ENCODE measurements at places on chromosomes 16 and 17. TPM values are rescaled to one million over a fixed set of nuclear protein-coding genes. Genes with fewer than 3 reads are reported as not detected.

The MAP3K14 gene
- 2.7 TPM for polyA plus RNA-seq

The SLC16A13 gene
- 0.87 TPM for polyA plus RNA-seq

- no peak for DNase-seq
Measured at GRCh38 chr16:64542152-64542551, 579.7 kb downstream of the CDH11 start.

- no peak for DNase-seq
Measured at GRCh38 chr16:88697116-88697830, 8.9 kb downstream of the RNF166 start.

DNA sequence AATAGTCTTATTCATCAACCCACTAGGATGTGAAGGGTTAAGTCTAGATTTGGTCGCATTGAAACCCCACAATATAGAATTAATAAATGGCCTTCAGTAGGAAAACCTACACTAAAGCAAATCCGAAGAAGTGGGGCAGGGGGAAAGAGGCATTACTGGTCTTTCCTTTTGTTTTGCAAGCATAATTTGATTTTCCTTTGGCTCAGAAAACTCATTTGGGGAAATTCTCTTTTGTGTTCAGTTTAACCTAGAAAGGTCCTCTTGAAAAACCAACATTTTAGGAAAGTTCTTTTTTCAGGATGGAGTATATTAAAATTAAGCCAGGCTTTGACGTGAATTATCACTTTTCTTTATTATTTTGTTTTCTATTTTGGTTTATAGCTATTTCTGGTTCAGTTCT lies 31.7 kb downstream of the ERCC4 start:
- DNase-seq: no peak

DNA sequence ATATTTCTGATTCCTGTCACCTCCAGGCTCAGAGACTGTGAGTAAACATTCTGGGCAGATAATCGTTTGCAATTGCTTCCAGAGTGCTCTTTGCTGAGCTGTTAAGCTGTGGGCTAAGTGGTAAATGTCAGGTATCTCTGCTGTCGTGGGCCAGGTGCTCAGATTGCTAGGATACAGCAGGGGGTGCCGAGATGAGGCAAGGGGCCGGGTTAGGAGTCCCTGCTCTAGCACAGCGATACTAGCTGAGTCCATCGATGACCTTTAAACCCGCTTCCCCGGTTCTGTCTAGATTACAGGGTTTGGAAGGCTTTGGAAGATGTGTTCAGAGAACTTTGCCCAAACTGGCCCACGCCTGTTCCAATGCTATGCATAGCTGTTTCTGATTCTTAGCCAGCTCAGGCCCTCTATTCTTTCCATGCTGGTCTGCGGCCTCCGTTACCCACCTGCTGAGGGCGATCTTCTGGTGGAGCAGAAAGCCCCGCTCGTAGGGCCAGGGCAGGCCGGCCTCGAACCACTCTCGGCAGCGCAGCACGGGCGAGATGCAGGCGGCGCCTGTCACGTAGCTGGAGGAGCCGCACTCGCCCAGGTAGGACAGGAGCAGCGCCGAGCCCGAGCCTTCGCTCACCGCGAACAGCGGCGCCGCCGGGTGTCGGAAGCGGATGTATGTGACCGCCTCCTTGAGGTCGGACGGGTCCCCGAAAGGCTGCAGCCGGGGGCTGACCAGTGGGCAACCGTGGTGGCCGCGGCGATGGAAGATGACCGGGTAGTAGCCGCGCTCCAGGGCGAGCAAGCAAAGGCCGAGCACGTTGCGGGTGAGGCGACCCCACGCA lies 979 bp downstream of the ABHD15 start:
- peak; percentile 27 for DNase-seq

- no peak for DNase-seq
Measured at GRCh38 chr17:58313815-58314705, 14.5 kb downstream of the TSPOAP1 start.

GRCh38 chr16:720447-720989 lies 428 bp upstream of the ANTKMT start:
- peak; percentile 74 for DNase-seq

- DNase-seq: no peak
Measured at GRCh38 chr17:39150795-39151149, 665 bp downstream of the PLXDC1 start.
